Stimulated activated CD4-positive, alpha-beta T cell treated with anti-CD3 and anti-CD28 coated beads, TNF-alpha, amount 100 ng/mL, for 4 hours (primary cell): ENCODE measurements at places on chromosomes 5 and 9.

- DNase-seq, result no peak
Observed at GRCh38 chr5:140083120-140083519, 30.8 kb upstream of the PURA start.

DNA sequence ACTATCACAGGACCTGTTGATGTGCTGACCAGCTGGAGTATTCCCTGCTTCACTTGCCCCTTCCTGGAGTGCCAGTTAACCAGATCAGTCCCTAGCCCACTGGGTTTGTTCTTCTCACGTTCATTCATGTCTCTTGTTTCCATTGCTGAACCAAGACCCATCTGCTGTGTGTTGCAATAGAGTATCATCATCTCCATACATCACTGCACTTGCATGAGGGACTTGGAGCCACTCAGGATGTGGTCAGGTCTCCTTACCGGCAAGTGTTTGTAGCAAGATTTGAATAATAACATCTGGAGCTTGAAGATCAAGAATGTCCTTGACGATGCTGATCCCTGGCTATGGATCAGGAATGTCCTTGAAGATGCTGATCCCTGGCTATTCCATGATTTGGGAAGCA is 358.6 kb downstream of the IRX1 start:
- DNase-seq, result no peak

DNA sequence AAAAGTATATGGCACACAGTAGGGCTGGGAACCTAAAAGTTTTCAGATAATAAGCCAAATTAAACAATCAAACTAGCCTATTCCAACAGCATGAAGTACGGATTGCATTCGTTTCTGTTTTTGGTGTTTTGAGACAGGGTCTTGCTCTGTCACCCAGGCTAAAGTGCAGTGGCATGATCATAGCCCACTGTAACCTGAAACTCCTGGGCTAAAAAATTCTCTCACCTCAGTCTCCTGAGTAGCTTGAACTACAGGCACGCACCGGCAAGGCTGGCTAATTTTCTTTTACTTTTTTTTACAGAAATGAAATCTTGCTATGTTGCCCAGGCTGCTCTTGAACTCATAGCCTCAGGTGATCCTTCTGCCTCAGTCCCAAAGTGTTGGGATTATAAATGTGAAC is 5.2 kb downstream of the RFX3 start:
- DNase-seq, result no peak

DNA sequence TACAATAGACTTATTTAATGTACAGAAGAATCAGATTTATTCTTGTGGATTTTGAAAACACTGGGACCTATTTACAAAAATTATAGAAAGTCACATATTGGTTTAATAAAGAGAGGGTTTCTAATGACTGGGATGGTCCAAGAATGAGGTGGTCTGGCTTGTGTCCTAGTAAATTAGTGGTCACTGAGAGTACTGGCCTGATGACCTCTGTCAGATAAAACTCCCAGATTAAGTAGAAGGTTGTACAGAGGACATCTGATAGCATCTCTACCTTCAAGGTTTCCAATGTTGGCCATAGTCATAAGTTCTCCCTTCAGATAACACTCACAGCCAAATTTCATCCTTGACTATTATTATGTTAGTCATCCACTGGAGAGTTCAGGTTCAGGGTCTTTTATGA is 692.9 kb downstream of the MTRR start:
- DNase-seq, result no peak

- DNase-seq, result no peak
Observed at GRCh38 chr5:57094753-57095683, 78.8 kb upstream of the GPBP1 start.

DNA sequence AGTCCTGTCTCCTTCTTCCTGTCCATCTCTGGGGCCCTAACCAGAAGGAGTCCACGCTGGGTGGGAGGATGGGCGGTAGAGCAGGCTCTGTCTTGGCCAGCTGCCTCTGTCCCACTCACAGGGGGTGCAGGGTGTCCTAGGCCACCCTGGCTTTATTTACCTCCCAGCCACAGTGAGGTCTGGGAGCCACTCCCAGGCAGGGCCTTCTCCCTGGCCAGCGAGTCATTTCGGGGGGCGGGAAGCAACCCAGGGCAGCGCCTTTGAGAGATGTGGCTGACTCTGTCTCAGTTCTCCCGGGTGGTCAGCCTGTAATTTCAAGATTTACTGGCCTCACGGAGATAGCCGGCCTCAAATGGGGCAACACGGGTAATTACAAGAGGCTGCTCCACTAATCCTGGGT is 67.4 kb upstream of the PTCH1 start:
- DNase-seq, result no peak

GRCh38 chr5:168132241-168132641 is 159.2 kb upstream of the WWC1 start:
- DNase-seq, result no peak

GRCh38 chr5:143436871-143437270 is 33.4 kb upstream of the NR3C1 start:
- no peak for DNase-seq

DNA sequence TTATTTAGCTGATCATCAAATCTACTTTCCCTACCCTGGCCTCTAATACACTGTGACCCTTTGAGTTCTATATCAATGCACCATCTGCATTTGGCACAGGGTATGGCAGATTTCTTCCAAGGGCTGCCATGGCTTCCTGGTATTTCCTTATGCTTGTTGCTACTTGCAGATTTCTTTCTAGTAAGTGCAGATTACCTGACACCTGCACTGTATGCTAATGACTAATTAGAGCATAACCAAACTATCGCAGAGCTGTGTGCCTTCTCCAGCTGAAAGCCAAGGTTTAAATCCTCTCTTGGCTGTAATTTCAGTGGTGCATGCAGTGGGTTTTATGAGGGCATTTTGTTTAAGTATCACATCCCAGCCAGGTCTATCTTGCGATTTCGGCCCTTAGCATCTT is 293.7 kb downstream of the KIF4B start:
- DNase-seq, result no peak

GRCh38 chr5:59380350-59380951 is 513.1 kb downstream of the PDE4D start:
- DNase-seq, result no peak

- no peak for DNase-seq
Observed at GRCh38 chr5:158819840-158820620, 279.7 kb downstream of the EBF1 start.

DNA sequence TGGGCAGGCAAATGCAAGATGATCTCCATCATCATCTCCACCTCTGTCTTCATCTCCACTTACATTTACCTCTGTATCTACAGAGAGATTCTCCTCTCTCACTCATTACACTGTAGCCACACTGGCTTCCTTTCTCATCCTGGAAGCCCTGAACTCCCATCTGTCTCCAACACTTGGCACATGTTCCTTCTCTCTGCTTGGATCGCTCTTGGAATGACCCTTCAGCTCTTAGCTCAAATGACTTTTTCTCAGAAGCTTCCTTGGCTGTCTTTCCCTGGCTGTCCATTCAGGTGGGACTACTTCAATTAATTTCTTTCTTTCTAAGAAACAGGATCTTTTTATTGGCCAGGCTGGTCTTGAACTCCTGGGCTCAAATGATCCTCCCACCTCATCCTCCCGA is 120.0 kb upstream of the KLF4 start:
- no peak for DNase-seq

DNA sequence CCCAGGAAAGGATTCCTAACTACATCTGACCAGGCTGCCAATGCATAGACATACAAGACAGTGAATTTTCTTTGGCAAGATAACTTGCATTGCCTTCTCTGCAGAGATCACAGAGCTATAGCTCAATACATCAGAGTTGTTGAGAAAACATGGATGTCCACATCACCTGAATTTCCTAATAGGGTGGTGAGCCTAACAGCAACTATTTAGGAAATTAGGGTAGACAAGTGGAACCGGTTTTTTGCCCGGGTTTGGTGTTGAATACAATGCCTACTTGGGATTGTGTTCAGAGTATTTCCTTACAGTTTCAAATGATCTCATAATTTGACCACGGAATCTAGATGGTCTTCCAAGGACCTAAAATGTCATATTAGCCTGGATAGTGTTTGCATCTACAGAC is 262.7 kb downstream of the KIF4B start:
- no peak for DNase-seq

DNA sequence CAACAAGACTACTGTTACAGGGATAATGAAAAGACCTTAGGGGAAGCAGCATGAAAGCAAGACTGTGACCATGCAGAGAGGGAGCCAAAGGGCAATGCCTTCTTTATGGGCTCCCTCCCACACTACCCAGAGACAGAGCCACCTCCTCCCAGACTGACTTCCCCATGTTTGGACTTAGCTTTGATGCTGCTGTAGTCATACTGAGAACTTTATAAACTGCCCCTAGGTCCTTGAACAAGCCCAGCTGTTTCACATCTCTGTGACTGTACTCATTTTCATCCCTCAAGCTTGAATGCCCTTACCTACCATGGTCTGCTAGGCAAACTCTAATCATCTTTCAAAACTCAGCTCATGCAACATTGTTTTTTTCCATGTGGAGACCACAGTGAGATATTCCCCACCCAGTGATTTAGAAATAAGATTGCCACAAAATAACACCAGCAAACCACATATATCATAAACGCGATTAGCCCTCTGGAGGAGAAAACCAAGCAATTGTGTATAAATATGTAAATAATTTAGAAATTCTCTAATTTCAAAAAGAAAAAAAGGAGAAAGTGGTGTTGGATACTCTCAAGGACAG is 23.4 kb upstream of the FAM169A start:
- DNase-seq, result no peak

DNA sequence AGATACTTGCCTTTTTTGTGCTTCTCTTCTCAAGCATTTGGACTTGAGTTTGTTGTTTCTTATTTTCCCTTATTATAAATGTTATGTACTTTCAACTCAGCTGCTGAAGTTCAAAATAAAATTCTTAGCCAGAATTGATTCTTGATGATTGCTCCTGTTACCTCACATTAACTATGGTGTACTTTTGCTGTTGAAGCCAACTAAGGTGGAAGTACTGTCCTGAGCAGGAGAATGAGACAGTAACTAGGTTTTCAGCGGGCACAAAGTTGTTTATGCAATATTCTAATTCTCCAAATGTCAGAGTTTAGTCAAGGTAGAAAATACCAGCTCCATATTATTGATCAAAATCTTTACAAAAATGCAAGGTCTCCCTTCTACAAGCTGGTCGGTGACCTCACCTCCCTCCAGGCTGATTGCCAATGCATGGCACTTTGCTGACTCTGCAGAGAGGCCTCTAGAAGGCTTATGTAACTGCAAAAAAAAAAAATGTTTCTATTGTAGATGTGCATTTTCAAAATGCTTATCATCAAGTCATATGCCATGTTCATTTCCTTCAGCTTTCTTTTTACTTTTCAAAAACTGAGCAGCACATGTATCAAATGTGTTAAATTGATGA is 1783.5 kb upstream of the WWC1 start:
- no peak for DNase-seq

DNA sequence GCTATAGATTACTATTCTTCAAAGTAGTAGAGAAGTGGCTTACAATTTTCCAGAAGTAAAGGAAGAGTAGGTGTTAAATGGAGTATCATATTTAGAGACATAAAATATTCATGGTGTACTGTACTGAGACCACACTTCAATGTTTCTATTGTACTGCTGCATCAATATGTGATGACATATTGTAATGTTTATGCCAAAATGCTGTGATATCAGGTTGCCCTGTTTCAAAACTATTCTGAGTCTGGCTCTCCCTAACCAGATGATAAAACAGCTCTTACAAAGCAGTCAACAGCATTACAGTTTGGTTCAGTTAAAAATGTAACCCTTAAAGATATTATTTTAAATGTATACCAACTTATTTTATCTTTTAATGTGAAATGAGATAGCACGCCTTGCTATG is 30.8 kb upstream of the ACOT12 start:
- DNase-seq, result no peak

DNA sequence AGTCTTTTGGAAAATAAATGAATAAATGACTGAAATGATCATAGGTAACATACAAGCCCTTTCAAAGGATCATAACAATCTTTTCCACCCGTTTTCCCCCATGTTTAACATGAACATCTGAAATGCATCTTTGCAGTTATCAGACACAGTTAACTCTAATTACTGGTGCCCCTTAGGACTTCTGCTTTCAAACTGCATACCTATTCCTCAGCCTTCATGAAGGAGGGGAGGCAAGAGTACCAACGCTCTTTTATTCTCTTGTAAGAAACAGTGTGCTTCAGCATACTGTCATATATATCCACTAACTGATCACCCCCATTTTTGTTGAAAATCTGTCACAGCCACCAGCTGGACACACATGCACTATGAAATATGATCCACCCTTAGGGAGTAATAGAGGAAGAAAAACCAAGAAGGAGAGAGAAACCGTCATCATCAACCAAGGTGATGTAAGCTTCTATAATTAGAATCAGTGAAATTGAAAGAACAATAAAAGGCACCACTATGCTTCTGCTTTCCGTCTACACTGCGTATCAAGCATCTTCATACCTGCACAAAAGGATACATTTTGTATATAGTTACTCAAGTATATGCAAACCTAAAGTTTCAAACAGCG is 98.7 kb downstream of the RAPGEF6 start:
- no peak for DNase-seq

GRCh38 chr9:127353882-127354281 is 43.1 kb upstream of the SLC2A8 start:
- no peak for DNase-seq

DNA sequence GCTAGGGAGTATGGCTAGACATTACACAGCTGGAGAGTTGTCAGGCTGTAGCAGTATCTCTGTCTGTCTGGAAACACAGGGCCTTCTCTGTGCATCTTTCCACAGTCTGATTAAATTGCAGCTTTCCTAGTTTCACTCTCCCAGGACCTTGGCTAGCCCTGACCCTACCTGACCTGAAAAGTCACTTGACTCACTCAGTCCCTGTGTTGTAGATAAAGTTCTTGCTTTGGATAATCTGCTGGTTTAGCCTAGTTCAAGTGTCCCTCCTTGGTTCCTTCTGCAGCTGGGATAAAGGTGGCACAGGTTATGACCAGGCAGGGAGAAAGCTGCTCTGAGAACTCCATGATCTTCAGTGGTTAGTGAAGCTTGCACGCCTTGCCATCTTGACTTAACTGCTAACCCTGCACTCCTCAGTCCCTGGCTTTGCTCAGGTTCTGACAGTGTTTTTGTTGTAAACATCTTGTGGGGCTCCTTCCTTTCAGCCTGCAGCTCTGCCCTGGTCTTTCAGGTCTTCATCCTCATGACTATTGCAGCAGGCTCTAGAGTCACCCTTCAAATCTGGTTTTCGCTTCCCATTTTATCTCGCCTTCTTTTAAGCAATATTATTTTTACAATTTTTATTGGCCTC is 101.0 kb downstream of the PIP5K1B start:
- no peak for DNase-seq

DNA sequence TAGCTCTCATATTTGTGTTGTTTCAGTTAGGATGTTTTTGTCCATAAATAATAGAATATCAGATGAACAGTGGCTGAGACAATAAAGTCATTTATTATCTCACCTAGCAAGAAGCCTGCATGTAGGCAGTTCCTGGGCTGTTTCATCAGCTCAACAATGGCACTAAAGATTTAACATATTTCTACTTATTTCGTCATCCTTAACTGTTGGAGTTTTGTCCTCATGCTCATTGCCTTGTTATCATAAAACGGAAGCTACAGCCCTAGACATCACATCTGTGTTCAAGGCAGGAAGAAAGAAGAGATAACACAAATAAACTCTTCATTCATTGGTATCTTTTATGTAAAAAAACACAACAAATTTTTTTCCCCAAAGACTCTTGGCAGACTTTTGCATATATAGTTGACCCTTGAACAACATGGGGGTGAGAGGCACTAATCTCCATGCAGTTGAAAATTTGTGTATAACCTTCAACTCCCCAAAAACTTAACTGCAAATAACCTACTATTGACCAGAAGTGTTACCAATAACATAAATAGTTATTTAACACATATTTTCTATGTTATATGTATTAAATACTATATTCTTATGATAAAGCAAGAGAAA is 277.2 kb upstream of the ADRA1B start:
- no peak for DNase-seq

- DNase-seq, result no peak
Observed at GRCh38 chr9:7325995-7326394, 473.6 kb downstream of the DMAC1 start.
